CD8-positive, alpha-beta T cell (primary cell): ENCODE measurements at places on chromosomes 11 and 22. TPM values are rescaled to one million over a fixed set of nuclear protein-coding genes. Genes with fewer than 3 reads are reported as not detected.

GRCh38 chr11:5631417-5631816 is 6.6 kb downstream of the TRIM34 start:
- no peak for DNase-seq

OMP gene
- 1.1 TPM for total RNA-seq

GRCh38 chr11:19658344-19658743 is 54.3 kb upstream of the NAV2 start:
- no peak for DNase-seq

GLYAT gene
- total RNA-seq: not detected

GRCh38 chr11:97888641-97889040 is 1132.1 kb upstream of the CNTN5 start:
- DNase-seq: no peak

DNA sequence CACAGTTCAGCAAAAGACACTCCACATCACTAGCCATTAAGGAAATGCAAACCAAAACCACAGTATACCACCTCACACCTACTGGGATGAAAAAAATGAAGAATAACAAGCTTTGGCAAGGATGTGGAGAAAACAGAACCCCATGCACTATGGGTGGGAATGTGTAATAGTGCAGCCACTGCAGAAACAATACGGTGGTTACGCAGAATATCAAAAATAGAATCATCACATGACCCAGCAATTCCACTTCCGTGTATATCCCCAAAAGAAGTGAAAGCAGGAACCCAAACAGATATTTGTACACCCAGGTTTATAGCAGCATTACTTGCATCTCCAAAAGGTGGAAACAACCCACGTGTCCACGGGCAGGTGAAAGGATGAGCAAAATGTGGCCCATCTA is 20.8 kb downstream of the CARS1 start:
- no peak for DNase-seq

OR51B2 gene
- not detected for total RNA-seq

TMEM191C gene
- total RNA-seq: 2.8 TPM

GRCh38 chr11:117488996-117489952 is 161.6 kb downstream of the CEP164 start:
- DNase-seq: no peak

HPX gene
- total RNA-seq: 0.71 TPM

OR51M1 gene
- not detected for total RNA-seq

- no peak for DNase-seq
Observed at GRCh38 chr11:26244207-26244606, 87.7 kb upstream of the ANO3 start.

DNA sequence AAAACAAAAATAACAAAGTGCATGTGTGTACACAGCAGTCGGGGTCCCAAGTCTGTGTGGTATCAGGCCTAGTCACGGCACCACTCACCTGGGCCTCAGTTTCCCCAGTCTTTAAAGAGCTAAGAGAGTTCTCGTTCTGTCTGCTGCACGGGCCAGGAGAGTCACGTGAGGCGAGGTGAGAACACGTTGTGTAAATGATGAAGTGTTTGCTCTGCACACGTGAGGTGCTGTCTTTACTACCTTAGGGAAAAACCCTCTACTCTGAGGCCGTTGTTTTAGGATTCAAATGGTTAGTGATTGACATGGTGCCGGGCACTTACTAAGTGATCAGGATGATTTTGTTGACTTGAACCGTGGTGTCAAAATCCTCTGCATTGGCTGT is 86.5 kb upstream of the PPARA start:
- DNase-seq: no peak

GRCh38 chr11:117750357-117750756 is 46.7 kb downstream of the DSCAML1 start:
- DNase-seq: no peak

DNA sequence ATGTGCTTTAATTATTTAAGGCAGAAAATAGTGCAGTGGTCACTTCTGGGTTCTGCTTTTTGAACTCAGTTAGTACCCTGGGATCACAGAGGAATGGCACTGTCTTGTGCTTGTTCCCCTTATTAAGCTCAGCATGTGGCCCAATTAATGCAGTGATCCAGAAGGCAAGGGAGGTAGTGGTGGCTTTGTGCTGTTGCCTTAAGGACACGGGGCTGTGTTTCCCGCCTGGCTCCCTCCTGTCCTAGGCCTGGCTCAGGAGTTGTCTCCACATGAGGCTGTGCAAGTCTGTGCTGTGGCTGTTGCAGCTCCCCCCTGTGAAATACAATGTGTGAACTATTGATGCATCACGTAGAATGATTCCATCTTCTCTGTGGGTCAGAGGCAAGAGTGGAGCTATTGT is 49.2 kb upstream of the CABP7 start:
- no peak for DNase-seq

GRCh38 chr11:71103266-71103665 is 149.1 kb downstream of the SHANK2 start:
- no peak for DNase-seq

GRCh38 chr11:110027627-110028371 is 65.4 kb upstream of the ZC3H12C start:
- DNase-seq: no peak

- DNase-seq: no peak
Observed at GRCh38 chr11:125063429-125064043, 431 bp downstream of the SLC37A2 start.

DNA sequence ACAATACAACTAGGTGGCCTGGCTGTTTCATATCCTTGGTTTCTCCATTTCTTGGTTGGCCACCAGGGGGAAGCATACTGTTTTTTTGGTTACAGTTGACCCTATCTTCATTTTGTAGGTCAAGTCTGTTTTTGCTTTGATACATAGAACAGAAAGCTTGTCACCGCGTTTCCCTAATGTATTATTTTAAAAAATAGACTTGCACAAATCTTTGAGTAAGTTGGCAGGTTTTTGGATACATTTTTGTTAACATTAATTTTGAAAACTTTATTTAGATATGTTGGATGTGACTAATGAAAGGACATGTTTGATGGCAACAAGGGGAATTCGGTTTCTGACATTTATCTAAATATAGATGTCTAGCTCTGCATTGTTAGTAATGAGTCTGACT is 3.0 kb downstream of the NCR3LG1 start:
- peak; percentile 71 for DNase-seq

THAP12 gene
- total RNA-seq: 47.2 TPM

DEPDC7 gene
- total RNA-seq: 3.2 TPM

OR10D3 gene
- total RNA-seq: not detected

- no peak for DNase-seq
Observed at GRCh38 chr11:78737891-78738290, 163.2 kb upstream of the NARS2 start.

GRCh38 chr11:82041764-82042163 is 691.9 kb downstream of the FAM181B start:
- DNase-seq: no peak

DNA sequence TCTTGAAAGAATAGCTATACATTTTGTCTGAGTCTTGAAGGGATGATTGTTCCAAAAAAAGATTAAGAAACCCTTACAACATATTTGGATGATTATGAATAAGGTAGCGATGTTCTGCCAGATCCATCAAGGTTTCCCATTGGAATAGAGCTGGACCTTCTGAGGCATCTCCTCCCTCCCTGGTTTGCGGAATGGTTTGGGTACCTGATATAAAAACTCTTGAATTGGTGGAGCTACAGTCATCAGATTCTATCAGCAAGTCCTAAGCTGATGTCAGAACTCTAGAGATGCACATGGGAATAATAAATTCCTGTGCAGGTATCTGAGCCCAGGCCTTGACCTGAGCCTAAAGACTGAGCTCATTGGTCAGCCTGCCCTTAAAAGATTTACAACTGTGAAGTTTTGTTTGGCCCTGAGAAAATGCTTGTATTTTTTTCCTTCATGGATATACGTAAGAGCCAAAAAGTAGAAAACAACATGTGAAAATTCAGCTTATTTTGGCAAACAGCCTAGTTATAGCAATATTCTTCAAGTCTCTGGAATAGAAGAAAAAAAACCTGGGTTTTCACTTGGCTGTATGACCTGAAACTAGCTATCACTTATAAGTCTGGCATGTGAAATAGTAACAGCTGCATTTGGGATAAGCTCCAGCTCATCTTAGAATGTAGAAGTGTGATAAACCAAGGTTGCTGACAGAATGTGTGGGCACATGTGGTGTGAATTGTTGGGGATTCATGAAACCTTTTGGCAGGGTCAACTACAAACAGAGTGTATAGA is 265.7 kb upstream of the CTSC start:
- no peak for DNase-seq

DNA sequence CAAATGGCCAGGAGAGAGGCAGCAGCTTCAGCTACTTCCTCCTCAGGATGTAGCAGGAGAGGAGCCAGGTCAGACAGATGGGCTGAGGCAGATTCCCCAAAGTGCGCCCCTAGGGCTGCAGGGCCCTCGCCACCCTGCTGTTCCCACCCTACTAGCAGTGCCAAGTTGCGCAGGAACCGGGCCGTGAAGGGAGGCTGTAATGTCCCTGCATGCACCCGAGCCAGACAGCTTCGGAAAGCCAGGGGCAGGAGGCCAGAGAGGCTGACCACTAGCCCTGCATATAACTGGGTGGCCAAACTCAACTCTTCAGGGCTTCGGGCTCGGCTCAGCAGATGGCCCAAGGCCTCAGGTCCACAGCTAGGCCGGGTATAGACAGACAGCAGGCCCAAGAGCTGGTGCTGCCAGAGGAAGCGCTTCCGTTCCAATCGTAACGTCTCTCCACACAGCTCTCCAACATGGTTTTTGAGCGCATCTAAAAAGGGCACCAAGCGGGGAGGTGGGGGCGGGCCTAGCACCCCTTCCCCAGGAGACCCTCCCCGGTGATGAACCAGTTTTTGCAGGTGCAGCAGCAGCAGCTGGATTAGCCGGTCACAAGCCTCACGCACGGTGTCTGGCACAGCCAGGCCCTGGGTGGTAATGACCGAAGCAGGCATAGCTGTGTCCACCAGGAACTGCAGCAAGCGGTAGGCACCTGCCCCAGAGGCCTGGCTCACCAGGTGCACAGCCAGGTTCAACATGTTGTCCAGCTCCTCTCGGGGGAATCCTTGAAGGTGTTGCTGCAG is 2.0 kb upstream of the GANAB start:
- no peak for DNase-seq

DNA sequence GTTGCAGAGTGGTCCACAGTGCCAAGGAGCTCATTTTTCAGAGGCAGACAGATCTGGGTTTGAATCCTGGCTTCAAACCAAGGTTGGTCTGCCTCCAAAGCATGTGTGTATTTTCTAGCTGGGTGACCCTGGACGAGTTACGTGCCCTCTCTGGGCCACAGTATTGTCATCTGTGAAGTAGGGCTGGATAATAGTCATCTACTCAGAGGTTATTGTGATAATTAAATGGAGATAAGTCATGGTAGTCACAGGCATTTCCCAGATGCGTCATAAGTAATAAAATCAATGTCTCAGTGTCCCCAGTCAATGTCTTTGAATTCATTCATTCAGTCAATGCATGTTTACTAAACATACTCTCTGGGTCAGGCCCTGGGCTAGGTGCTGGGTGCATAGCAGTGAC is 8.6 kb downstream of the OMP start:
- no peak for DNase-seq

TNNI2 gene
- total RNA-seq: not detected

GRCh38 chr22:26450453-26451185 is 21.6 kb downstream of the ASPHD2 start:
- no peak for DNase-seq

DNA sequence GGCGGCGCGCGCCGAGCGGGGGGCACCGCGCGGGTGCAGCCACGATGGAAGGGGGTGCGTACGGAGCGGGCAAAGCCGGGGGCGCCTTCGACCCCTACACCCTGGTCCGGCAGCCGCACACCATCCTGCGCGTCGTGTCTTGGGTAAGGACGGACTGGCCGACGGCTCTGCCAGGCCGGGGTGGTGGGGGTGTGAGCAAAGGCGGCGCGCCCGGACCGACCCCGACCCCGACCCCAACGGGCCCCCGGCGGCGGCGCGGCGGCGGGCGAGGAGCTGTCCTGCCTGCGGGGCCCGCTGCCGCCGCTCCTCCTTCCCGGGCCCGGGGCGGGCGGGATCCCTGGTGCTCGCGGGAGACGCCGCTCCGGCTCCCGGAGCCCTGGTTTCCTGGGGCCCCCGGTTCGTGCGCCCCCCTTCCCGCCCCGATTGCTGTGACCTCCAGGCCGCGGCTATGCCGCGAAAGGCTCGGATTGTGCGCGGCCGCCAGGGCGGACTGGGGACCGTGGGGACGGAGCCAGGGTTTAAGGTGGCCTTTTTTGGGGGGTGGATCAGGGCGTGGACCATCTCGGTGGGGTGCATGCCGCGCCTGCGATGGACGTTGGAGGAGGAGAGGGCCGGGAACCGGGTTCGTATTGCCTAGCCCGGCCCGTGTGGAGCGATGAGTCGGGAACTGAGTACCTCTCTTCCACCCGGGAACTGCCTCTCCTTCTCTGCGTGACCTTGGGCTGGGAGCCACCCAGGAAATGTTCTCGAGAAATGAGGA is at the start of gene SYNGR1:
TSS of gene SYNGR1 (plus strand) at position 25 of the 760 bp plus-strand sequence. CDS start at position 45, 20 bp downstream.
- DNase-seq: no peak

- DNase-seq: no peak
Observed at GRCh38 chr22:38950527-38951295, 6.7 kb upstream of the APOBEC3A start.
